ENCODE measurements at places on chromosomes 6 and 20.

GRCh38 chr20:34748709-34749108 lies 44.6 kb downstream of the TP53INP2 start:
- DNase-seq = no peak

DNA sequence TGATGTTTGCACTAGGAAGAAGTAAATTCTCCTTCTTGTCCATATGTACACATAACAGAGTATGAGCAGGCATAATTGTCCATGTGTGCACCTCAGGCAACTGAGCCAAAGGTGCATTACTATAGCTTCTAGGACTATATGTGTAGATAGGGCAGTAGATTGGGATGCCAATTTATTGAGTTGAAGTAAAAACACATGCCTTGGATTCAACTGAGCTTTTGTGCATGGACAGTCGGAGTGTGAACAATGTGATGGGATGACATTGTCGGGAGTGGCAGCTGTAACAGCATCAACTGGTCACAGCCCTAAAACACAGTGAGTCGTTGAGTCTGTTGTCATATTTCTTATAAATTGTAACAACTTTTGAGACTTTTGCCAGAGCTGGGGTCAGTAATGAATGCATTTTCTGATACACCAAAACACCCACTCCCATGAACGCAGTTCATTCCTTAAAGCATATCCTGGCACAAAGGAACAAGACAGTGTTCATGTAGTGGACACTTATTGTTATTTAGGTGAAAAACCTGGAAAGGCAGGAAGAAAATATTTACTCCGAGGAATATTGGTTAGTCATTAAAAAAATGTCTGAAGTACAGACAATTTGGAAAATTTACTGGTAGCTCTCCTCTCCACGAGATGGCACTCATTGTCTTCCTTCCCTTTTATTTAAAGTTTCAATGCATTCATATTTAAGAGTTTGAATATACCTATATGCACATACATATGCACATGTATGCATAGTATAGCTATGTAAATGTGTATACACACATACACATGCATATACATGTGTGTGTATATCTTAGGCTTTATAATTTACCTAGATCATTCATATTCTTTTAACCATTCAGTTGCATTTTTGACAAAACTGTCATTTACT lies 302.0 kb upstream of the STXBP5 start:
- no peak for DNase-seq

GRCh38 chr6:13538084-13538483 lies 36.3 kb upstream of the SIRT5 start:
- no peak for DNase-seq

- DNase-seq = peak; percentile 60
These were observed 580 bp upstream of the SYCP2 start for GRCh38 chr20:59933849-59934585.

GRCh38 chr20:6051505-6051904 lies 2.4 kb downstream of the LRRN4 start:
- DNase-seq = no peak

DNA sequence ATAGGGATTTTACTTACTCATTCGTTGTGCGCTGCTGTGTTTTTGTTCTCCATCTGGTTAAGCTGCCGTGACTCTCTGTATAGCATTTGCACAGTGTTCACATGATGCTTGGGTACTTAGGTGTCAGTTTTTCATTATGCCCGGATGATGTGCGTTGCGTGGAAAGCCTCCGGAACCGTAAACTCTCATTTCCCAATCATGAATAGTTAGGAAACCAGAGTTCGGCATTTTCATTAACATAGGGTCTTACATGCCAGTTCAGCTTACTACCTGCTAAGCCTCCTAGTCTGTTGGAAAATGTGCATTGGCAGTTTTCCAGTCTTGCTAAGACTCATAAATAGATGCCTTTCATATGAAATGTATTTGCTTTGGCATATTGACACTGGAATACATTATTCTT lies 483.4 kb upstream of the FLRT3 start:
- DNase-seq = no peak

GRCh38 chr6:147061252-147061651 lies 143.0 kb upstream of the STXBP5 start:
- DNase-seq = no peak

- no peak for DNase-seq
These were observed 21.7 kb upstream of the PRELID3B start for GRCh38 chr20:59064214-59064722.

DNA sequence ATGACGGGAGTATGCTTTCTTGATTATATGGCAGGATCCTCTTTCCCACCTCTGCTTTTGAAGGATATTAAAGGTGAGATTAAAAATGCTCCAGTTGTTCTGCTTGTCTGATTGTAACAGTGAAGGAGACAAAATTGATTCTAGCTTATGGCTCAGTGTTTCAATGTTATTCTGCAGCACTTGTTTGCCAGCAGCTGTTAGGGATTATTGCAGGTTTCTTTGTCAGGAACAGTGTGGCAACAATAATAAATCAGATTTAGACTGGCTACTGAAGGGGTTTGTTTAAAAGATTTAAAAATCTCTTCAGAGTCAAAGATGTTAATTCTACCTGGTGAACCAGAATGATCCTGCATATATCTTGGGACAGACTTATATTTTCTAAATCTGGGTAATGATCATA lies 126.9 kb downstream of the LAMA2 start:
- DNase-seq = no peak

DNA sequence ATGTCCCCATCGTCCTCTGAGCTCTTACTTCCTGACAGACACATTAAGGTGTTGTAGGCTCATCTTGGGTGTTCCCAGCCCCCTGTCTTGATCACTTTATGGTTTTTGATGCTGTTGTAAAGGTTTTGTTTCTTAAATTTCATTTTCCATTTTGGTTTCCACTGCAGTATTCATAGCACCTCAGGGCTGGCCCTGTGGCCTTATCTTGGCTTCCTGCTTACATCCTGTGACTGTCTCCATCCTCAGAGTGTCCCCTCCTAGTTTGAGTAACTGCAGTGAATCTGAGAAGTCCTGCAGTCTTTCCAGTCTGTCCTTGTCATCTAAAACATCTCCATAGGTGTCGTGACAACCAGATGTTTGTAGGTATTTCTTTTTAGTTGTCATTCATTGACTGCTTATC lies 50.9 kb downstream of the JARID2 start:
- DNase-seq = no peak

GRCh38 chr6:85551264-85551663 lies 42.4 kb downstream of the SNX14 start:
- DNase-seq = no peak

GRCh38 chr6:132388291-132388690 lies 13.0 kb downstream of the MOXD1 start:
- DNase-seq = no peak

DNA sequence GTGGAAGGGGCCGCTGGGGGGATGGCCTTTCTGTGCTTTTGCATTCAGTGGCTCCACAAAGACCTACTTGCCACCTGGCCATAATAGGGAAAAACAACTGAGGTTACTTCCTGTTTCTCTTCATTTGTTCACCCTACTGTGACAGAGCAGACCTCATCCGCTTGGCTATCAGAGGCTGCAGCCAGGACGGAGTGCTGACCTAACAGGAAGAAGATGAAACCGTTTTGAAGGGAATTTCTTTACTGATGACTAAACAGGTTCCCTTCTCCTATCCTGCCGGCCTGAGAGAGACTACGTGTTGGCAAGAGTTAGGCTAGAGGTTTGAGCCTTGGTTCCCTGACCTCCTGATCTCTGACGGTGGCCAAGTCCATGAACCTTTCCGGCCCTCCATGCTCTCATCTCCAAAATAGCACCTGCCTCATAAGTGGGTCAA lies 21.3 kb downstream of the PRR18 start:
- DNase-seq = no peak

DNA sequence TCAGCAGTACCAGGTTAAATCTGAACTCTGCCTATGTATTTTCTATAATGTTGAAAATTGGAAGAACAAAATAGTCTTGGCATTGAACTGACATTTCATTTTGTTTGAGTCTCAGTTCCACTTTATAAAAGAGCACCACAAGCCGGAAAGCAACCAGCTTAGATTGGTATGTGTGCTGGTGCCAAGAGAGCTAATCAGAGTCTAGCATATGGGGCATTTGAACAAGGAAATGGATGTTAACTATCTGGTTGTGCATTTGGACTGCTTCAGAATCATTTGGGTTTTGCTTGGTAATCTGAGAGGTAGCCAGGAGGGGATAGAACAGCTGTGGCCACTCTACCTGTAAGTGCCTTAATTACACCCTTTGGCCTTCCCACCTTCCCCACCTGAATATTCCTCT lies 184.8 kb downstream of the GRIK2 start:
- DNase-seq = no peak

DNA sequence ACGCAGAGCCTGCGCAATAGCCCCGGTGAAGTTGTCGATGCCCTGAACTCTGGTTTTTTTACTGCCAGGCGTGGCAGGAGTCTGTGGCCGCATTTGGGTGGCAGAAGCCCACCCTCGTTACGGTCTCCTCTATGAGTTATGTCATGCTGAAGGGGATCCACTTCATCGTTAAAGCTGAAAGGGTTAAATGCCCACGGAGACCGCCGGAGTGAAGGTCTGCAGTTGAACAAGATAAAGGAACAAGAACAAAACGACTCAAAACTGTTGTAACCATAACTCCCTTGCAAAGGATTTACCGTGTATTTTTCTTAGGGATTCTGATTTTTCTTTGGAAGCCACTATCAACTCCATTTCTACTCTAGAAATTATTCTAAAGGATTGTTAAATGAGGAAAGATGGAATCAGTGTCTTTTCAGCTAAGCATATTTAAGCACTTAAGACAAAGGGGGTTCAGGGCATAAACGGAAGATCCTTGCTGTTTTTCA lies 501 bp upstream of the ELOVL5 start:
- DNase-seq = no peak

GRCh38 chr6:105592329-105592728 lies 189.4 kb upstream of the PREP start:
- no peak for DNase-seq

DNA sequence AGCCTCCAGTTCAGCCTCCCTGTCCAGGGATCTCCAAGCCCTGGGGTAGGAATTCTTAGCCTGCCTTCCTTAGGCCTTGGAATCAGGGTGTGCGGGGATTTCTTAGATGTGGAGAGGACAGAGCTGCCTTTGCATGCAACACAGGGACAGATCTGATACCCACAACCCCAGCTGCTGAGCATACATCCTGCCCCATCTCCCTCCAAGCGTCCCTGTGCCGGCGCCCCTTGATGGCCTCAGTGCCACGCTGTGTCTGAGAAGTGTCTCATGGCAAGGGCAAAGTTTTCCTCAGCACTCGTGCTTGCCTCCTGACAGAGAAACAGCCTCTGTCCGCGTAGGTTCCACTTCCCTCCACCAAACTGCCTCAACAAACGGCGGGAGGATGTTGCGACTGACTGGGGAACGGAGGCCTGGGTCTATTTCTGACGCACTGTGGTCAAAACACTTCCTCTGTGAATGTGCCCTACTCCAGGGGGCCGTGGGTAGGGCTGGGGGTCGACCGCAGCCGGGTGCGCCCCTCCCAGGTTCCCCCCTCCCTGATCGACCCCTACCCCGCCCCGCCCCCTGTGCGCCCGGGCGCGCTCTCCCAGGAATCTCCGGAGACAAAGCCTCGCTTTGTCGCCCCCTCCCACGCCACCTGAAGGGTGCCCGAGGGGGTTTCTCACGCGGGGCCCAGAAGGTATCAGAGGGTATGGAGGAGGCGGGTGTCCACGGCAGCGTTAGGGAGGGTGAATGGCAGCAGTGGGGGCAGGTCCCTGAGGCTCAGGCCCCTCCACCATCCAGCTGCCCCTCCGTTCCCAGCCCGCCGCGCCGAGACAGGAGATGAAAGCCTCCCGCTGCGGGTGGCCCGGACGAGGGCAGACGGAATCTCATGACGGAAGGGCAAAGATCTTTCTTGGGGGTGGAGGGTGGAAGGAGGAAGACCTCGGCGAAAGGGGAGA lies 806 bp downstream of the MICAL1 start:
- no peak for DNase-seq

DNA sequence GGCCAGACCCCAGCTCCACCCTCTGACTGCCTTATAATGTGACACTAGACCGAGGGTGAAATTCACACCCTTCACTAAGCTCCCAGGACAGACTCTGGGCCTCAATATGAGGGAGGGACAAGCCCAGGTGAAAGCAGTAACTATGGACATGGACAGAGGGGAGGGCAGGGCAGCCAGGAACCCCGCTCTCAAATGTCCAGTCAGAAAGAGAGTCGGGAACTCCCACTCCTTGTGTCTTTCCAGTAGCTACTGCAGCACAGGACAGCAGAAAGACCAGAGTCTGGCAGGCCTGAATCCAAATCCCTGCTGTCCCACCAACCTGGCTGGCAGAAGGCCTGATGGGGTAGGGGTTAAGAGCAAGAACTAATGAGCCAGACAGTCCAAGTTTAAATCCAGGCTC lies 6.4 kb downstream of the C20orf96 start:
- no peak for DNase-seq

DNA sequence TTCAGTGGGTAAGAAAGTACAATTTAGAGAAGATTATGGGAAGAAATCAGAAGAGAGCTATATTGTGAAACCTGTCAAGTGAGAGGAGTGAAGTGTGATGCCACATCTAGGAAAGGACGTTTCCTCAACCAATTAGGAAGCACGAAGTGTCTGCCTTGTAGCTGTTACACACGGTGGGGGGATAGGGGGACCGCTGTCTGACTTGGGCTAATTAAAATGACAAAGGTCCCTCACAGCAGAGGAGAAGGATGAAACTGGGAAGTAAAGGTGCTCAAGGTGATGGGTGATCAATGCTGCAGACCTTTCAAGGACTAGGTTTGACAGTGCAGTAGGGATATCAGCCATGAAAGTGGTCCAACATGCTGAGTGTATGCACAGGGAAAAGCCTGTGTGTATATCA lies 181.1 kb upstream of the PRSS16 start:
- DNase-seq = no peak

DNA sequence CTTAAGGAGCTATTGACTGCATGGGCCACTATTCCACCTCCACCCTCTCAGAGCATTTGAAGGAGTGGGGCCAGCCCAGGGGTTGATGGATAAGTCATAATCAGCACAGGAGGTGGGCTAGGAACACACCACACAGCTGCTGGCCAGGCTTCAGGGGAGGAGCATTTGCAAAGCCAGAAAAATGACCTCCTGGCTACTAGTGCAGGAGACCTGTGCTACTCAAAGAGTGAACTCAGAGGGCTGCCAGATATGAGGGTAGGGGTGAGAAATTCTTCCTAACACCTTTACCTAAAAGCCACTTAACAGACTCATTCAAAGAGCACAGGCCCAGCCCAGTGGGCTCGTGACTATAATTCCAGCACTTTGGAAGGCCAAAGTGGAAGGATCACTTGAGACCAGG lies 210.8 kb downstream of the TBXT start:
- DNase-seq = no peak

DNA sequence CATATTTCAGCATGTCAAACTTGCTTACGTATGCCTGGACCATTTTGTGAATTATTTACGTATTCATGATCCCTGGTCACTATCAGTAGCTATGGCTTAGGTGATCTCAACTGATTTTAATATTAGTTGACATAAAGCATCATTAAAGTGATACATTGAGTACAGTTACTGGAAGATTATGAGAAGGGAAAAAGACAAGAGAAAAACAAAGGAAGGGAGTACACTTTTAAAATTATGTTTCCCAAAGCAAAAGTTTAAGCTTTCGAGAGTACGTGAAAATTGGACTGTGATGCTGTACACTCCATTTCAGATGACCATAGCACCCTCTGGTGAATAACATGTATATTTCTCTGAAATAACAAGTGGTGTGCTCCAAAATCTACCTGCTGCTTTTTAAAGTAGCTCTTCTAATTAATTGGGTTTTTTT lies 215.0 kb upstream of the HSF2 start:
- no peak for DNase-seq

GRCh38 chr6:80922916-80923455 lies 816.5 kb downstream of the BCKDHB start:
- DNase-seq = no peak
